ENCODE measurements at places on chromosomes 7 and 10.

GRCh38 chr7:1068619-1069018, 19.3 kb upstream of the GPER1 start:
- DNase-seq = no peak

DNA sequence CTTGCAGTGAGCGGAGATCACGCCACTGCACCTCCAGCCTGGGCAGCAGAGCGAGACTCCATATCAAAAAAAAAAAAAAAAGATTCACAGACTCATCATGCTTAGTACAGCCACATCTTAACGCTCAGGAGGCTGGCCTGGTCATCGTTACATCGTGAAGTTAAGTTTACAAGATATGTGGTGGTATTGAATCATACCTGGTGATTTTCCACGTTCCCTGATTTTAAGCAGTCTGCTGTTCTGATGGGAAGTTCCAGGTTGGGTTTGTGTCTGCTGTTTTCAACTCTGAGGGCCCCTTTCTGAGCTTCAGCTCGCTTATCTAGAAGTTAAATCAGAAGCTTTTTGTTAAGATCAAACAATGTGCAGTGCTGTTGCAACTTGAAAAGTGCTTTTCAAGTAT, 6.9 kb downstream of the PPP2R2D start:
- no peak for DNase-seq

- DNase-seq = no peak
Observed at GRCh38 chr10:30028006-30028737, 31.2 kb downstream of the JCAD start.

- DNase-seq = no peak
Observed at GRCh38 chr10:103766751-103767505, 88.4 kb downstream of the SH3PXD2A start.

DNA sequence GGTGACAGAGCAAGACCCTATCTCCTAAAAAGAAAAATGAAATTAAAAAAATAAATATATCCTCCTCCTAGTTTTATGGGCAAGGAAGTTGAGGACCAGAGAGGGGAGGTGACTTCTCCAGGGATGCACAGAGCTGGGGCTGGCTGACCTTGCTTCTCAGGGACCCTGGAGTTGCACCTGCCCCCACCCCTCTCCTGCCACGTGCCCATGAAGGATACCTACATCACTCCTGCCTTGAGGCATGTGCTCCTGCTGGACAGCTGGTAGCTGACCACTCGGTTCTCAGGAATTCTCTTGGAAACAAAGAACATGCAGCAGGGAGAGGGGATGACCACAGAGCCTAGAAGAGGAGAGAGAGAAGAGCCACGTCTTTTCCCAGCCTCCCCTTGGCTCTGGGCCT, 522 bp downstream of the CCL24 start:
- DNase-seq = no peak

GRCh38 chr7:25752967-25753791, 398.8 kb upstream of the NFE2L3 start:
- no peak for DNase-seq

DNA sequence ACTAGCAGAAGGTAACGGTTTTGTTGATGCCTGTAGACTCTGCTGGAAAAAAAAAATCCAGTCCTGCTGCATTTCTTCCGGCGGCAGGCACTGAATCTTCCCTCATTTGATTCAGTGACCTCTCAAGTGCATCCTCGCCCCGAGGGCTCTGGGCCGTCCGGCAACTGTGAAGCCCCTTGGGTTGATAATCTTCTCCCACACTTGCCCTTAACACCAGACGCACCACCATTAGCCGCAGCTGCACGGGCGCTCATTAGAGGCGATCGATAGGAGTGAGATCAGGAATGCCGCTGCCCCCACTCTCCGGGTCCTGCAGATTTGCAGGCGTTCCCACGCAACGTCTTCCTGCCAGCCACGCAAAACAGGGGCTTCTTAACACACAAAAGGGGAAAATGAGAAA, 200.0 kb upstream of the MKI67 start:
- DNase-seq = no peak

DNA sequence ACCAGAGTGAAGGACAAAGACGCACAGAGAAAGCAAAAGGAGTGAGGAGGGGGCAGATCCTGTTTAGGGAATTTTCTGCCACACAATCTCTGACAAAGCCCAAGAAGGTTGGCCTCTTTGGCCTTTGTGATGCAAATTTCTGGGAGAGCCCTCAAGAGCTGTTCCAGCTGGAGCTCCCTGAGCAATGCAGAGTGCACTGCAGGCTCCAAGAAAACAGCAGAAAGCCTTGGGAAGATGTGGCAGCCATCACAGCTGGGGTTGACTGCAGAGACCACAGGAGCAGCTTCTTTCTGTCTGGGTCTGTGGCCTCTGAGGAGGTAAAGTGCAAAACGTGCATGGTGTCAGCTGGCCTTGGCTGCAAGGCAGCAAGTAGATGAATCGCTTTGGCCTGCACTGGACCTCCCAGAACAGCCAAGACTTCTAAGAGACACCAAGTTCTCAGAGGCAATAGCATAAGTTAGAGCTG, 200.2 kb downstream of the ELMO1 start:
- DNase-seq = no peak

DNA sequence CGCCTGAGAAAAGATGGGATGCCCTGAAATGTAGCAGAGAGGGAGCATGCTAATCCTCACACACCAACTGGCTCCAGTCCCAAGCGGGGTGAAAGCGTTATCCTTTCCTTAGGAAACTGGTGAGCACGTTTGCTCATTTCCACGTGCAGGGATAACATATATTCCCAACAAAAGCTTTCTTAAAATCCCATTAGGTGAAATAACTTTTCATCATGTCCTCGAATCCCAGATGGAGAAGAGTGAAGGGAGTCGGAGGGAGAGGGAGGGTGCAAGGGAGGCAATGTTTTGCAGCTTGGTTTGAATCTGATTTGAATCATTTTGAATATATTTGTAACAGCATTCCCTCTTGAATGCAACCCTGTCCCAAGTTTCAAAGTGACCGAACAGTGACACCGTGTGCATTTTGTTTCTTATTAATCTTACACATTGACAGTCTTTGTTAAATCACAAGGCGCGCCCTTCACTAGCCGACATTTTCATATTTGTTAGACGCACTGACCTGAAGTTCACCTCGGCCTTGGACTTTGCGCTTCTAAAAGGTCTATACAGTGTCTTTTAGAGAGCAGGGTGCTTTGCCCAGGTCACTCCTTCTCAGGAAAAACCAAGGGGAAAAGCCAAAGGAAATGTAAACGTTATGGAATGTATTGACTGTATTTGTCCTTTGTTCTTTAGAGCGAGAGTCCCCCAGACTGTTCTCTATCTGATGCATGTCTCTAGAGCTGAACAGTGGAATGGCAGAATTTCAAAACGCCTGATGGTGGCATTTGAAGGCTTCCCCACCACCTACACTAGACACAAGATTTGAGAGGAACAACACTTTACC, 3.1 kb upstream of the HOXA4 start:
- DNase-seq = no peak

DNA sequence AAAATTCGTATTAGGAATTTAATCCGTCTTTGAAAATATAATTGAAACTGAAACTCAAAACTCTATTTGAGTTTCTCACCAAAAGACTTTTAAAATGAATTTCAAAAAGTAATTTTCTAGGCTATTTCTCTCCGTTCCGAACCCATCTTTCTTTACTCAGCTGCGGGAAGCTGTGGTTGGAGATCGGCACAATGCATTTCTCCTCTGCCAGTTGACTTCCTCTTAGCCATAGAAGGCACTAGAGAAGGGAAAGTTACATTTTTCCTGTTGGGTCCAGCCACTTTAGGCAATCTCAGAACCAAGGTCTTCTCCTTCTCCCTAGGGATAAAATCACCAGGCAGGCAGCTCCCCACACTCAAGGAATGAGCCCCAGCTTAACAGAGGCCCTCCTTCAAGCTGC, 133.6 kb upstream of the COL1A2 start:
- no peak for DNase-seq

- no peak for DNase-seq
Observed at GRCh38 chr10:22344781-22345300, 455 bp upstream of the SPAG6 start.

DNA sequence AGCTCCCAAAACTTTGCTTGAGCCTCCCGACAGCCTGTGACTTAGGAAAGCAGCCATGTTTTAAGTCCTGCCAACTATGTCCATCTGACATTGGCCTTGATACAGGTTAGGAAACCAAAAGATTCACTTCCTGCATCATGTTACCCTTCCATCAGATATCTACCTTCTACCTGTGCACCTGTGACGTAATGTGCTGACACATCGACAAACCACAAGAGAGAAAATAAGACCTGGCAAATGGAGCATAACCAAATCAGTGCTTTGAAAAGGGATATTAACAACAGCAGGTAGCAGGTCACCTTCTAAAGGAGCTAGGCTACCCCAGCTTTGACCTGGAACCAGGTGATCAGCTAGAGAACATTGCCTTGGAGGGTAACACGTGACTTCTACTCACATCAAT, 14.8 kb upstream of the PRR15 start:
- no peak for DNase-seq

DNA sequence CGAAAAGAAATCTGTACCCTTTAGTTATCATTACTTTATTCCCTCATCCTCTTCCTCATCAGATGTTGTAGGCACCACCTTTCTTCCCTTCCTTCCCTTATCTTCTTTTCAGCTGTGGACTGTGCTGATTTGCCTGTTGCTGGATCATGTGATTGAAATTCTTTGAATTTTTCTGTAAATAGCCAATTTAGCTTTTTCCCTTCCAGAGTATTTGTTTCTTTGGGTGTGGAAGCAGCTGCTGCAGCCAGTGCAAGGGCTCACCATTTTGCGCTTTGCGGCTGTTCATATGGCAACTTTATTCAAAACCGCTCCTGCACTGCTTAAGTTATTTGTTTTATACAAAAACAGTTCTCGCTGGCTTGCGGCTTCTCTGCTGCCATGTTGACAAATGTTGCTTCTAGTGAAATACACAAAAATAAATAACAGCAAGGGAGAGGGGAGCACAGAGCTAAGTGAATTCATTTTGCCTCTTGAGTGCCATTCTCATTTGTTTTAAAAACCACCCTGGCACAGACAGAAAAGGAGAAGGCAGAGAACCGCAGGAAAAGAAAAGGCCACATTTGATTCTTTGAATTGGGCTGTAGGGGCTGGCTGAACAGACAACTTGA, 151.2 kb downstream of the AUTS2 start:
- DNase-seq = no peak

DNA sequence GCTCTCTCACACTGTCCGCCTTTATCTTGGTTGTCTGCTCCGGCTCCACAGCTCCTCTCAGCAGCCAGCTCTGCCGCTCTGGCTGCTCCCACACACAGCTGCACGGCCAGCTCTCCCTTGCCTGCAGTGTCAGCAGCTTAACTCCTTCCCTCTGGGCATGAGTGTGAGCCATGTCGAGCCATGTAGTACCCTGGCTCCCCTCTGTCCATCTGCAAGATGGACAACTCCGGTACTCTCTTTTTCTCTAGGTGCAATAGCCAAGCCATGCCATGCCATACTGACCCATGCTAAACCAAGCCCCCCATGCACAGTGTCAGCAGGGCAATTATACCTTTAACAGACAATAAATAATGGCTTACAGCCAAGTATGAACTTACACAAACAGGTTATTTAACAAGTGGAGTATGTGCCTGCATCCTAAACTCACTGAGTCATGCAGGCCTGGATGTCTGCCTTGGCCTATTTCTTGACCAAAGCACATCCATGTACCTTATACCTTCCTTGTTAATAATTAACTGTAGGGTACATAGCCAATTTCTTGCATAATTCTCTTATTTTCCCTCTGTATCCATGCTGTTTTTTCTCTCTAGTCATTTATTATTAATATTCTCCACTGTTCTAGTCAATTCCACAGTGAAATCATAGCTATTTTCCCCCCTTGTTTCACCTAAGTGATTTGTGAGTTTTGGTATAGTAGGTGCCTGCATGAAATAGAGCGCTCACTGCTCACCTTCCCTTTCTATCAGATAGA, 170.9 kb downstream of the CDK14 start:
- no peak for DNase-seq

DNA sequence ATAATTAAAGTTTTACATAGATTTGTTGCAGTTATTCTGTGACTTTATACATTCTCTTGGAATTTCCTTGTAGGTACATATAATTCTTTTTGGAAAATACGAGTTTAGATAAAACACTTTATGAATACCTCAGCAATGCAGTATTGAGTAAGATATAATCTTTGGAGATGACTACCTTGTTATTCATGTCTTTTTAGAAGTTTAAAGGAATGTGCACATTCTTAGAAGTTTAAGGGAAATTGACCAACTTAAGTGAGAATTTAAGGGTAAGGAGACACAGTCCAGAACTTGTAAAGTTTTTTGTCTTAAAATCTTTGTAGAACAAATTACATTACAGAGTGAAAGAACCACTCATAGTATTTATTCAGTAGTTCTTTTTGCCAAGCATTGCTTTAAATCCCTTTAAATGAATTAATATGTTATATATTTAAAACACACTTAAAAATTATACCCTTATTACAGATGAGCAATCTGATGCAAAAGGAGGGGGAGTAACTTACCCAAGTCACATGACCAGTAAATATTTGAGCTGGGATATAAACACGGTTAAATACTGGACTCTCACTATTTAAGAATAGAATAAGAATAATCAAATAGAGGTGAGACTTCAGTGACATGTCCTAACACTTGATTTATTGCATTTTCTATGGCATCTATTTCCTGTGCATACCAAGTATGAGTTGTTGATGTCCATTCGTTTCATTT, 139.5 kb upstream of the FERD3L start:
- DNase-seq = no peak

DNA sequence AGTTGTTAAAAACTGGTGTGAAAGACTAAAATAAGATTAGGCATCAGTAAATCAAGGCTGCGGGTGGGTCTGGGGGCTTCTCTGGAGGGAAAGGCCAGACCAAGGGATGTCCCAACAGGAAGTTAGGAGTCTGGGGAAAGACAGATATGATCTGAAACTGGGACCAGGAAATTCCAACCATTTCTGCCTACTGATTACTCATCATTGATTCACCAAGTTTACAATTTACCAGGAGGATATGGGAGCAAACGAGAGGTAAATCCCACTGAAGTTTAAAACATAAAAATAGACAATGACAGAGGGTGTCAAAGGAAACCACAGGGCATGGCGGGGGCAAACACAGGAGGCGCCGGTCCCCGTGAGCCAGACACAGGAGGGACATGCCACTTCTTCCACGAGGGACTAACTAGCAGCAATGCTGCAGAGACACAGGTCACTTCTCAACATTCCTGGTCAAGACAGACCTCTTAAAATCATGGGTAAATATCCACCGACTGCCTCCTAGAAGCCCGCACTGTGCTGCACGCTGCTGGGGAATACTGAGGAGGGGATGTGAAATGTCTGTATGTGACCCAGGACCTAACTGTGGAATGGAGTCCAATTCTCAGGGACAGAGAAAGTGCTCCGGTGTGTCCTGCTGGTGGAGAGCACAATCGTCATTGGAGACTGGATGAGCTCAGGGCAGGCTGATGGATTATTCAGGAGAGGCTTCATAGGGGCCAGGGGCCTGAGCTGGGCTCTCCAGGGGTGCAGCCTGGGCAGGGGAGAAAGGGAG, 153.4 kb upstream of the KLF14 start:
- no peak for DNase-seq

DNA sequence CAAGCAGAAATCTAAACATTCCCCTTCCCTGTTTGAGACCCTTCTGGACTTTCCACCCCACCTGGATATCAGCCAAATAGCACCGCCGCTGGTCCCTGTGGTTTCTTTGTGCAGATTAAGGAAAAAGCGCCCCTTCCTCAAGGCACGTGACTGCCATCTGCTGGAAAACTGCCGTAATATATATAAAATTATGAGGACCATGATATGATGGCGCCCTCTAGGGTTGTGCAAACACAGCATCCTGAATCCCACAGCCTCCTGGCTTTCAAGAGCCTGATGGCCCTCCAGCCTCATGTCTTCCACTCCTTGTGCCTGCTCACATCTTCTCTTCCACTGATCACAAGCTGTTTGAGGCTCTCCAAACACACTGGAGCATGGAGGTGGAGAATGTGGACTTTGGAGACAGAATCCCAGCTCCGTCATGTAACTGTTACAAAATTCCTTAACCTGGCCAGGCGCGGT, 121.3 kb downstream of the MYL10 start:
- DNase-seq = peak; percentile 51

All from frontal cortex (tissue), 4 donors.